ENCODE measurements at places on chromosomes 4 and X. TPM values are rescaled to one million over a fixed set of nuclear protein-coding genes. Genes with fewer than 3 reads are reported as not detected.

DNA sequence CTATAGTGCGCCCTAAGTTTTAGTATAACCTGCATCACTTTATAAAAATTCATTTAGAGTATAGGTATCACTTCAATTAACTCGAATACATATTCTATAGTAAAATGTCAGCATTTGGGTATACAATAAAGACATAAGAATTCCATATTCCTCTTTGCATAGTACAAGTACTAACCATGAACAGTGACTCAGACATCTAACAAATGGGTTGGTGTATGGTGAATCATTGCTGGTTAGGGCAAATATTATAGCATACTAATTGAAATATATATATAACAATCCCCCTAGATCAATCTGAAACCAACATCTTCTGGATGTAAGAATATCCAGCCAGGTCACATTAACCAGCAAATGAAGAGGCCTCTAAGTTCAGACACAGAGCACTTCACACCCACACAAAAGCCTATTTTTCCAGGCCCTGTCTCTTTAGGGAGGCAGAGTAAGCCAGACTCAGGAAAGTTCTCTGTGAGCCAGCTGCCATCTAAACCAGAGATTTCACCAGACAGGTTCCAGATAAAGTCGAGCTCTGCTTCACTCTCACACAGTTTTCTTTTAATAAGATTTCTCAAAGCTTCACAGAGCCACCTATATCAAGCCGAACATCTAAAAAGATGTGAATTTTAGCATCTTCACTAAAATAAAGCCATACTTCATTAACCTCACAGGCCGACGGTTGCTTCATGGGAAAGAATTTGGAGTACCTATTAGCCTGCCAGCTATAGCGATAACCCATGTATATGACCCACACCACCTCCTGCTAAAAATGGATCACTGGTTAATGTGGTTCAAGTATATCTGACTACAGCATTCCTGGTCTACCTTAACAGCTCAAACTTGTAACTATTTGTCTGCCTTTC is 200.0 kb upstream of the FTHL17 start:
- no peak for DNase-seq

The IRF2 gene
- total RNA-seq = 64.3 TPM

The HSD17B13 gene
- total RNA-seq = 0.60 TPM

The TEX11 gene
- not detected for total RNA-seq

DNA sequence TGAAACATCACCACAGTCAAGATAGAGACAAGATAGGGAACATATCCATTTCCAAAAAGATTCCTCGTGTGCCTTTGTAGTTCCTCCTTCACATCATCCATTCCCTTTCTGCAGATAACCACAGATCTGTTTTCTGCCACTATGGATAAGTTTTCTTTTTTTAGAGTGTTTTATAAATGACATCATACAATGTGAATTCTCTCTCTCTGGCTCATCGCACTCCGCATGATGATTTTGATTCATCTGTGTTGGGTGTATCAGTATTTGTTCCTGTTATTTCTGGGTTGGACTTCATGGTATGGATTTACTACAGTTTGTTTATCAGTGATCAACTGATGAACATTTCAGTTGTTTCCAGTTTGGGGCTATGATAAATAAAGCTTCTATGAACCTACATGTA is 23.2 kb upstream of the ANXA3 start:
- no peak for DNase-seq

The SLC9B1 gene
- 3.1 TPM for total RNA-seq

The ARR3 gene
- total RNA-seq = not detected

GRCh38 chrX:78950009-78950835 is 5.0 kb downstream of the P2RY10 start:
- no peak for DNase-seq

DNA sequence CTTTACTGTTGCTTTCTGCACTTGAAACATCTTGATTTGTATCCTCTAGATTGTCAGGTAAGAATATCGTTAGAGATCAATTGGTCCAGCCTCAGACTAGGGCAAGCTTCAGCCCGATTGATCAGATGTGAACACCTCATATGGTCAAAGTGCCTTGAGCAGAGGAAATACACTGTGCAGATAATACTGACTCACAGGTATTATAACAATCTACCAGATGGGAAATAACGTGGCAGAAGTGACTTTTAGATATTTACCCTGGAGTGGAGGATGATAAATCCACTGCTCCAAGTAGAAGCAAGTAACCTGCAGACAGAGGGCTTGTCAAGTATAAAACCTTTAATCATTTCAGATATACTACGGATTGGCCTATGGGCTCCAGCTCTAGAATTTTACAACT is 17.9 kb downstream of the VEGFC start:
- DNase-seq = no peak

DNA sequence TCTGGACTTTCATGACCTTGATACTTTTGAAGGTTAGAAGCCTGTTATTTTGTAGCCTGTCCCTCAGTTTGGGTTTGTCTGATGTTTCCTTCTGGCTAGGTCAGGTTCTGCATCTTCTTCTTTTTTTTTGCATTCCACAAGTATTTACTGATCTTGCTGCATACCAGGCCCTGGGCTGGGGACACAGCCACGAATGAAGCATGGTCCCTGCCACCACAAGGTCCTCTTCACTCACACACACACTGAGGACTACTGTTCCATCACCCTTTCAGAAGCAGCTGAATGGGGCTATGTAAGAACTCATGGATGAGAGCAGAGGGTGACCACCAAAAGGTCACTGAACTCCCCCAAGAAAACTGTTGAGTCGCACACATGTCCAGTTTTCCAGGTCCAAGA is 39.2 kb downstream of the USP11 start:
- DNase-seq = no peak

- DNase-seq = no peak
These were observed 447.8 kb downstream of the NLGN4X start for GRCh38 chrX:5780821-5781220.

The NSG1 gene
- 19.2 TPM for total RNA-seq

DNA sequence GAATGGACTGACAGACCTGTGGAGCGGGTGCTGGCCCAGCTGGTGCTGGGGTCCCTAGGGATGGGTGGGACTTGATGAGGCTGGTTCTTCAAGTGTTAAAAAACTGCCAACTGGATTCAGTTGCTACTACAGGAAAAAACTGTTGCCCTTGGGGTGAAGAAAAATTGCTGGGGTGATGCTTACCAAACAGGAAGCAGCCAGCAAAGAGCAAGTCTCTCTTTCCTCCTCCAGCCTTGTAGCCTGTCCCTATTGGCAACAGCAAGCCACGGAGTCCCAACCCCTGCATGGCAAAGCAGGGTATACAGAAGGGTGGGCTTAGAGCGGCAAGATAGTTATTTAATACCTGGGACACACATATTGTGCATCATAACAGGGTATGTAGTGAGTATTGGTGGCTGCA is 60.1 kb upstream of the ATP8A1 start:
- peak; percentile 1 for DNase-seq
